ENCODE measurements at places on chromosomes 2 and 18. TPM values are rescaled to one million over a fixed set of nuclear protein-coding genes. Genes with fewer than 3 reads are reported as not detected.

DNA sequence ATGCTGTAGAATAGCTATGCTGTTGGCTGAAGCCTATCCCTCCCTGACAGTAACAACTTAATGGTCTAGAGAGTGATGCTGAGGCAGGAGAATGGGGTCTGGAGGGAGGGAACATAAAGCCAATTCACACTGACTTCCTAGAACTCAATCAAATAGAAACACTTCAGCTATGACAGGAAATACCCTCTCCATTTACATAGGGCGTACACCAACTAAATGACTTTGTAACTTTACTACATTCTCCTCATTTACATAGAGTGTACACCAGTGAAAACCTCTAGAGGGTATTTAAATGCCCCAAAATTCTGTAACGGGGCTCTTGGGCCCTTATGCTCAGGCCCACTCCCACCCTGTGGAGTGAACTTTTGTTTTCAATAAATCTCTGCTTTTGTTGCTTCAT lies 41.5 kb downstream of the YPEL5 start:
- DNase-seq: no peak

- peak; percentile 56 for DNase-seq
Observed at GRCh38 chr18:60232541-60232940, 140.0 kb downstream of the MC4R start.

- no peak for DNase-seq
Observed at GRCh38 chr2:43288417-43289305, 62.3 kb upstream of the ZFP36L2 start.

DNA sequence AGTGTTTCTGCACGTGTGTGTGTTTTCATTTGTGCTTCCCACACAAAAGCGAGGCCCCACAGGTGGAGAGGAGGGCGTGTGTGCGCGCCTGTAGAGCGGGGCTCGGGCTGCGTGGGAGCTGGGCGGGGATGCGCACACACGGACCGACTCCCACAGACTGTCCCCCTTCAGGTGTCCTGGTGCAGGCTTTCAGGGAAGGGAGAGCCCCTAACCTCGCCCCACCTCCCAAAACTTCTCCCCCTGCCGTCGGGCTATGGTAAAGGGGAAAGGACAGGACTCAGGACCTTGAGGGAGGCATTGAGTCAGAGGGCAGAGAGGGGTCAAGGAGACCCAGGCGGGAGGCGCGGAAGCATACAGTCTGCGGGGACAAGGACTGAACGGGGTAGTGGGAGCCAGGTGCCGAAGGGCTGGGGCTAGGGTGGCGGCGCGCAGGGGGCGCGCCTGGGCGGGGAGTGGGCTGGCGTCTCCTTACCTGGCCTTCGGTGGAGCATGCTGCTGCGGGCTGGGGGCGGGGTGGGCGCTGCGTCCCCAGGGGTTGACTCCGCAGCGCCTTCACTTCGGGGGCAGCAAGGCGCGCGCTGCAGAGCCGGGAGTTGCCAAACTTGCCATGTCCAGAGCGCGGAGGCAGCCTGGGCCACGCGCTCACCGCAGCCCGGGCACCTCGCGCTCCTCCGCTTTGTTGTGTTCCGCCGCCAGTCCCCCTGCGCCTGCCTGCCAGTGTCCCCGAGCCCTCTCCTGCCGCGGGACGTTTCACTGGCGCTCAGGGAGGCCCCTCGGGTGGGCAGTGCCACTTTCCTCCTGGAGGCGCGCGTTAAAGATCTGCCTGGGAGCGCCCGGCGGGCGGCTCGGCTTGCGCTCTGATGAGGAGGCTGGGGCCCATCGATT lies 302.0 kb downstream of the NCKAP5 start:
- DNase-seq: no peak

- no peak for DNase-seq
Observed at GRCh38 chr2:176124110-176124946, 1.8 kb downstream of the HOXD9 start.

Gene SKOR2
- total RNA-seq: not detected

Data from kidney epithelial cell (primary cell).